ENCODE measurements at places on chromosomes 1 and 21.

- no peaks in the 10 kb centered on the region for H3K27me3 ChIP-seq
- H3K4me3 ChIP-seq = no peak overlapping the region
- H3K36me3 ChIP-seq = no peaks in the 10 kb centered on the region
- no peak overlapping the region for H3K27ac ChIP-seq
These were observed 42.4 kb downstream of the DRAM2 start for GRCh38 chr1:111097356-111098099.

DNA sequence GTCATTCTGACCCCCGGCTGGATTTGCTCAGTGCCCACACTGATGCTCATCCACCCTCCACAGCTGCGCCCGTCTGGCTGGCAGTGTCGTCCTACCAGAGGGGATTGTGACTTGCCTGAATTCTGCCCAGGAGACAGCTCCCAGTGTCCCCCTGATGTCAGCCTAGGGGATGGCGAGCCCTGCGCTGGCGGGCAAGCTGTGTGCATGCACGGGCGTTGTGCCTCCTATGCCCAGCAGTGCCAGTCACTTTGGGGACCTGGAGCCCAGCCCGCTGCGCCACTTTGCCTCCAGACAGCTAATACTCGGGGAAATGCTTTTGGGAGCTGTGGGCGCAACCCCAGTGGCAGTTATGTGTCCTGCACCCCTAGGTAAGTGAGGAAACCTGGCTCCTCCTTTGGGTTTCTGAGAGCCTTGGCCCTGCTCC lies 5.7 kb upstream of the EFNA4 start:
- H3K36me3 ChIP-seq = no peaks in the 10 kb centered on the region
- peaks cover 5% of the 10 kb centered on the region for H3K4me1 ChIP-seq
- H3K4me3 ChIP-seq = no peak overlapping the region

DNA sequence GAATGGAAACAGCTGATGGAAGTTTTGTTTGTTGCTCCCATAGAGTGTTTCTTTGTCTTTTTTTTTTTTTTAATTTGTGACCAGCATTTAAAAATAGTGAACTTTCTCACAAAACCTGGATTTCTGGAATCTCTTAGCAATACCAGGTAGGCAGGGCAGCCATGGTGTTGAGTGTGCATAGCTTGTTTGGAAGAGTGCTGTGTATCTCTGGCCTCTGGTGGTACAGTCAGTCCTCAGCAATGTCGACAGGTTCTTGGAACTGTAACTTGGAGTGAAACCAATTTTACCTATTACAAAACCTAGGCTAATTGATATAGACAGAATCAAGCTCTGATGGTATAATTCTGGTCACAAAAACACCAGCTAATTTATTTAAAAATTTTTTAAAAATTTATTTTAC lies 6.7 kb downstream of the AADACL3 start:
- H3K36me3 ChIP-seq = no peaks in the 10 kb centered on the region
- no peak overlapping the region for H3K27ac ChIP-seq
- no peaks in the 10 kb centered on the region for H3K4me1 ChIP-seq
- H3K27me3 ChIP-seq = no peaks in the 10 kb centered on the region

- no peak for DNase-seq
- peaks cover 3% of the 10 kb centered on the region for H3K4me1 ChIP-seq
- H3K27ac ChIP-seq = no peak overlapping the region
- no peaks in the 10 kb centered on the region for H3K36me3 ChIP-seq
- H3K4me3 ChIP-seq = no peak overlapping the region
These were observed 6.6 kb upstream of the MEGF6 start for GRCh38 chr1:3617806-3618345.

DNA sequence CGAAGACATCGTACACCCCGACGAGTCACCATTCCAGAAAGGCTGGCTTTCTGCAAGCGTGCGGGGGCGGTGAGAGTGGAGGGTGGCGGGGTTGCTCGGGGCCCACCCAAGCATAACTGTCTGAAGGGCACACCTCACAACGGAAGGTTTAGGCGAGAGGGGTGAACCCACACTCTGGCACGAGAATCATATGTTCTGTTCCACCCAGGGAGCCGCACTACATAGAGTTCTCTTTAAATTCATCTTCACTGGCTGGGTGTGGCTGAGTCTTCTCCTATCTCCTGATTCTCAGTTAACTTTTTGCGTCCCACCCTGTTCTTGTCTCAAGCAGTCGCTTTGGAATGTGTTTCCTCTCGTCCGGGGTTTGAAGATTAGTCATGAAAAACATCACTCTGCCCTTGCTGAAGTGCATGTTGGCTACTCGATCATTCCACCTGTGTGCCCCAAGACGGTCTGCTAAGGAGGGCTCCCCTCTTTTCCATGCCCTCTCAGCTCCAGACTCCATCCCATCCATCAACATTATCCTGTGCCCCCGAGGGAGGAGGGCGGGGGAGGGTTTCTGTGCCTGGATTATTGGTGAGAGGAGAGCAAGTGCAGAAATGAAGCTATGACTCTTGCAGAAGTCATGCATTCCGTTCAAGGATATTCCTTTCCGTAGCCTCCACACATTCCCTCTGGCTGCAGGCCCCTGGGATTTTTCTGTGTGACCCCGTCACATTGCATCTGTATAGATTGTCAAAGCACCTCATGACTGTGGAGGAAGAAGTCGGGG lies 53.5 kb upstream of the CD34 start:
- H3K36me3 ChIP-seq = no peaks in the 10 kb centered on the region
- DNase-seq = no peak
- peaks cover 10% of the 10 kb centered on the region for H3K4me1 ChIP-seq
- no peak overlapping the region for H3K4me3 ChIP-seq
- H3K27me3 ChIP-seq = no peaks in the 10 kb centered on the region
- peak overlapping the region; percentile 94 for H3K27ac ChIP-seq

- H3K4me1 ChIP-seq = peaks cover 18% of the 10 kb centered on the region
- H3K36me3 ChIP-seq = no peaks in the 10 kb centered on the region
- DNase-seq = peak; percentile 60
These were observed 17.6 kb downstream of the GALNT2 start for GRCh38 chr1:230084408-230085177.

- no peaks in the 10 kb centered on the region for H3K4me1 ChIP-seq
- H3K36me3 ChIP-seq = no peaks in the 10 kb centered on the region
These were observed 211.0 kb downstream of the PATJ start for GRCh38 chr1:61953076-61953789.
